ENCODE measurements at places on chromosomes 6 and 20. TPM values are rescaled to one million over a fixed set of nuclear protein-coding genes. Genes with fewer than 3 reads are reported as not detected.
A peak's percentile ranks its signal among the peaks of the same experiment; 100 is the strongest.

GRCh38 chr6:46129291-46129628 is 529 bp upstream of the ENPP4 start:
- H3K4me1 ChIP-seq = no peaks in the 10 kb centered on the region
- peaks cover 12% of the 10 kb centered on the region for H3K27me3 ChIP-seq

GRCh38 chr6:164098857-164099267 is 684.3 kb downstream of the QKI start:
- no peaks in the 10 kb centered on the region for H3K36me3 ChIP-seq
- H3K4me1 ChIP-seq = peaks cover 4% of the 10 kb centered on the region
- peak; percentile 84 for DNase-seq
- H3K27ac ChIP-seq = peak overlapping the region; percentile 79
- no peak overlapping the region for H3K4me3 ChIP-seq

DNA sequence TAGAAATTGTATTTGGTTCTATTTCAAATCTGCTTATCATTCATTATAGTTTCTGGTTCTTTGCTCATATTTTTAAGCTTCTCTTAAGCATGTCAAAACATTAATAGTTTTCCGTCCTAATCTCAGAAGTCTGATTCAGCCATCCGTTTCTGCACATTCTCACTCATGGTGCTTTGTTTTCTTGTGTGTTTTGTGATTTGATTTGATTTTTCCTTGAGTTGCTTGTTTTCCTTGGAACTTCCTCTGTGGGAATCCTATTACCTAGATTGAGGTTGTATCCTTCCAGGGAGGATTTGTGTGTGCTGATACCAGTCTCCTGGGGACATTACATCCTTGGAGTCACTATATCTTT is 7.9 kb downstream of the SNX9 start:
- H3K27me3 ChIP-seq = no peaks in the 10 kb centered on the region
- no peak for DNase-seq
- no peak overlapping the region for H3K27ac ChIP-seq
- H3K4me3 ChIP-seq = no peak overlapping the region
- H3K4me1 ChIP-seq = peaks cover 11% of the 10 kb centered on the region

DNA sequence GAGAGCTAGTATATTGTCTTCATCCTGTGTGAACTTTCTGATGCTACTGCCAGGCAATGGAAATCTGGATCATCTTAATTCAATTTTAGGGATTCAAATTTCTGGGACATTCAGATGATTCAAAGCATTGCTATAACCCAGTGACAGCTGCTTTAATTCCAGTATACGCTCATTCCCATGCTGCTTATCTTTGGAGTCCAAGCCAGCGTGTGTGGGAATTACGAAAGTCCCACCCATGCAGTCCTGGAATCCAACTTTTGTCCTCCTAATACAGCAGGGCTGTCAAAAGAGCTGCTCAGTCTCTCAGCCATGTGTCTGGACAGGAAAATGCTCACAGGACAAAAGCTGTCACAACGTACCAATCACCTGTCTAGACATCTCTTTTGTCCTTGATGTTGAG is 219.8 kb downstream of the LAMA2 start:
- H3K27ac ChIP-seq = no peak overlapping the region
- no peaks in the 10 kb centered on the region for H3K36me3 ChIP-seq
- no peaks in the 10 kb centered on the region for H3K4me1 ChIP-seq
- H3K27me3 ChIP-seq = no peaks in the 10 kb centered on the region

Gene PI16
- polyA plus RNA-seq = 0.28 TPM

DNA sequence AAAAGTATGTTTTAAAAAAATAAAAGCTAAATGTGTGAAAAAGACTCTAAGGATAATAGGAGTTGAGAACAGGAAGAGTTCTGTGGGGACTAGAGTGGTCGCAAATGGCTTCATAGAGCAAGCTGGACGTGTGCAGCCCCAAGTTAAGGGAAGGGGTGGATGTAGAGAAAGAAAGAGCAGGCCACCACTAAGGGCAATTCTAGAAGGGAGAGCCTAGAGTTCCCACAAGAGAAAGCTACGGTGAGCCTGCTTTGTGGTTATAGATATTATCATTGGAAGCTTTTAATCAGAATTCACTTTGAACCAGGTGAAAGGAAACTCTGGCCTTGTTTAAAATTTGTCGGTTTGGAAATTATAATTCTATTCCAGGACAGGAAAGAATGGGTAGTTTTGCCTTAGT is 101.6 kb downstream of the HIVEP2 start:
- peak overlapping the region; percentile 17 for H3K27ac ChIP-seq
- no peaks in the 10 kb centered on the region for H3K36me3 ChIP-seq
- no peak for DNase-seq
- H3K27me3 ChIP-seq = no peaks in the 10 kb centered on the region

Gene PPP2R5D
- 28.3 TPM for polyA plus RNA-seq

DNA sequence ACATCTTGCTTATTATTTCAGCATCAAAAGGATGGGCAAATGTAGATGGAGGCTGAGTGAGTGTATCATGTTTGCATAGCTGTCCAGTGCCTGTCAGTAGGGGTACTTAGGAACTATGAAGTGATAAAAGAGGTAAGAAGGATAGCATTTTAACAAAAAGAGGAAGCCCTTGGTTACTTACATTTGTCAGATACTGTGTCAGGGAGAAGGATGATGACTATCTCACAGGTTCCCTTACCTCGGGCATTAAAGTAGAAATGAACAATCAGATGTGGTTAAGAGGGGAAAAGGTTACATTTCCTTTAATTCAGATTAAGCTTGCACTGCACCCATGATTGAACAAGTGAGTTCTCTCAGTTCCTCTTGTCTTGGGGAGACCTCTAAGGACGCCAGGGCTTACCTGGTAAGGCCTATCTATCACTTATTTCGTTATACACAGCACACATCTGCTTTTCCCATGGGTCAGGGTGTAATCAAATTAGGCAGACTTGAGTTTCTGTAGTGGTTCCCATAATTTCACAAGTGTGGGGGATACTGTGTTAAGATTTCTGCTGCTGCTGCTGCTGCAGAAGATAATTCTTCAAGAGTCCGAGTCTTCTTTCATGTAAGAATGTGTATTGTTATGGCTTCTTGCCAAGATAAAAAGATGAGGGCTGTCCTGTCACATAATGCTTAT is 4.5 kb downstream of the FOXO3 start:
- no peak overlapping the region for H3K4me3 ChIP-seq
- no peak for DNase-seq
- H3K4me1 ChIP-seq = peaks cover 27% of the 10 kb centered on the region
- H3K27ac ChIP-seq = peak overlapping the region; percentile 18
- no peaks in the 10 kb centered on the region for H3K36me3 ChIP-seq

DNA sequence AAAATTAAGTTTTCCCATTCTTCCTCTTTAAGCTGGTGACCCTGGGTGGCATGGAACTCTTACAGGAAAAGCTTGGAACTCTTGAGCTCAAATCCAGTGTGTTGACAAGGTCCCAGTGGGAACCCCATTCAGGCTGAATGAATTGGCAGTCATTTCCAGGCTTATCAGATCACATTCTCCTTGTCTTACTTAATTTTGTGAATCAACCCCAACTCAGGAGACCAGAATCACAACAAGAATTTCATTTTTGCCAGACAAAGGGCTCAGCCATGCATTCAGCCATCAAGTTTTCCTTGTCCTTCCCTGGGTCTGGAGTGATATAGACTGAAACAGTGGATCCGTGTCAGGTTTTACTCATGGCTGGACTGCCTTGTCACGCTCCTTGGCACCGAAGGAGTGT is 92.1 kb upstream of the EEF1E1 start:
- no peaks in the 10 kb centered on the region for H3K27me3 ChIP-seq
- H3K36me3 ChIP-seq = no peaks in the 10 kb centered on the region
- no peaks in the 10 kb centered on the region for H3K4me1 ChIP-seq
- H3K4me3 ChIP-seq = no peak overlapping the region
- no peak for DNase-seq
- no peak overlapping the region for H3K27ac ChIP-seq

- H3K4me3 ChIP-seq = no peak overlapping the region
- H3K27me3 ChIP-seq = no peaks in the 10 kb centered on the region
- peak overlapping the region; percentile 11 for H3K27ac ChIP-seq
- no peaks in the 10 kb centered on the region for H3K36me3 ChIP-seq
These were observed 47.1 kb downstream of the MCUR1 start for GRCh38 chr6:13767121-13767808.

- peak overlapping the region; percentile 83 for H3K27ac ChIP-seq
- no peaks in the 10 kb centered on the region for H3K36me3 ChIP-seq
- DNase-seq = peak; percentile 67
- peaks cover 26% of the 10 kb centered on the region for H3K27me3 ChIP-seq
- H3K4me1 ChIP-seq = peaks cover 10% of the 10 kb centered on the region
- no peak overlapping the region for H3K4me3 ChIP-seq
These were observed 7.8 kb upstream of the ACSS1 start for GRCh38 chr20:25065625-25066338.

DNA sequence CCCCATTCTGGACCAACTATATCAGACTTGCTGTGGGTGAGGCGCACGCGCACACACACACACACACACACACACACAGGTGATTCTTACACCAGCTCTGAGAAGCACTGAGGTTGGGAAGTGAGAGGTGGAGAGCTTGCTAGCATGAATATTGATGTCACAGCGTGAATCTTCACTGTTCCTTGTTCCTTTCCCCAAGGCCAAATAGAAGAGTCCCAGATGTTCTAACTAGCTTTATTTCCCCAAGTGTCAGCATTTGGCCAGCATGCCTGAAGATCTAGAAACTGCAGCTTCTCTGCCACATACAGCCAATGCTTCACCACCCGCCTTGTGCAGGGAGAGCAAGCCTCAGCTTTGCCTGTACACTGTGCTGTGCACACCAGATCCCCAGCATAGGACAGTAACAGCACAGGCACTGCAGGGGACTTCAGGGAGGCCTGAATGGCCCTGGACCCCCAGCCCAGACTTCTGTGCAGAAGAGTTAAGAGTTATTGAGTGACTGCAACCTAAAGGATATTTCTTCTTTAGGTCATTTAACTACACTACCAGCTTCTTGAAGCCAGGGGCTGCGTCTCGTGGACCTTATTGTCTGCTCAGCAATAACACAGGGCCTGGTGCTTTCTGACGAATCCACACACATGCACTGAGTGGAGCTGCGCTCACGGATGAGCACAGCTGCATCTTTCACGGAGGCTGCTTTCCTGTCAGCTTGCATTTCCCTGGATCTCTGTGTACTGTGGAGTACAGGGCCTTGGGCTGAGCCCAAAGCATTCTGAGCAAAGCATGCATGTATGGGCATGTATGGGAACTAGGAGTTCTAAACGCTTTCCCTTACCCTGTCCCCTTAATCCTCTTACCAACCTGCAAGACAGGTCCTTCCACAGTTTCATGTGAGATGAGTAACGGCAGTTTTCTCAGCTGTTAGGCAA is 13.9 kb upstream of the CD93 start:
- H3K4me3 ChIP-seq = no peak overlapping the region
- no peaks in the 10 kb centered on the region for H3K36me3 ChIP-seq
- no peak for DNase-seq
- H3K27me3 ChIP-seq = no peaks in the 10 kb centered on the region
- no peak overlapping the region for H3K27ac ChIP-seq

Gene CALHM4
- not detected for polyA plus RNA-seq

Gene FOXS1
- polyA plus RNA-seq = 1.1 TPM

Gene AGER
- 21.2 TPM for polyA plus RNA-seq

GRCh38 chr6:111478749-111479148 is 4.3 kb downstream of the REV3L start:
- no peaks in the 10 kb centered on the region for H3K36me3 ChIP-seq
- no peak overlapping the region for H3K4me3 ChIP-seq
- peaks cover 12% of the 10 kb centered on the region for H3K4me1 ChIP-seq
- peak; percentile 40 for DNase-seq

DNA sequence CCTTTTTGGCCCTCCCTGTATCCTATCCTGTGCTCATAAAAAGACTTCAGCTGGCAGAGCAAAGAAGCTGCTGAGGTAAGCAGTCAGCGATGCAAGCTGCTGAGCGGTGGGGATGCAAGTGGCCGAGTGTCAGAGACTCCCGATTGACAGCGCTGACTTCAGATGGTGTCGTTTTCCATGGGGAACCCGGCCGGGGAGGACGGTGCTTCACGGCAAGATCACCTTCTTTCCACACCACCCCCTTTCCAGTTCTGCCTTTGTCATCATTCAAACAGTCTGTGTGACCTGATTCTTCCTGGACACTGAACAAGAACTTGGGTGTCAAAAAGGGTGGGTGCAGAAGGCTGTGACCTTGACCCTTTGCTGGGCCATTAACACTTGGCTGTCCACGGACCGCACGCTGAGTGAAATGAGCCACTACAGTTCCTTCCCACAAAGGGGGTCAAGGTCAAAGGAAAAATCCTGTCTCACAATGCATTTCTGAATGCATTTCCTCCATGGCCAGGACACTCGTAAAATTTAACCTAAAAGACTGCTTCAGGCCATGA is 52.9 kb upstream of the UNC93A start:
- no peak overlapping the region for H3K4me3 ChIP-seq
- no peaks in the 10 kb centered on the region for H3K27me3 ChIP-seq
- peak; percentile 30 for DNase-seq
- H3K4me1 ChIP-seq = peaks cover 6% of the 10 kb centered on the region

GRCh38 chr6:147873816-147874215 is 365.3 kb downstream of the SAMD5 start:
- no peaks in the 10 kb centered on the region for H3K36me3 ChIP-seq
- H3K27me3 ChIP-seq = no peaks in the 10 kb centered on the region
- H3K27ac ChIP-seq = no peak overlapping the region
- DNase-seq = no peak
- H3K4me3 ChIP-seq = no peak overlapping the region

Gene LHFPL5
- not detected for polyA plus RNA-seq

- H3K27me3 ChIP-seq = no peaks in the 10 kb centered on the region
- no peak overlapping the region for H3K27ac ChIP-seq
- no peaks in the 10 kb centered on the region for H3K36me3 ChIP-seq
- H3K4me3 ChIP-seq = no peak overlapping the region
These were observed 104.6 kb upstream of the TNFAIP3 start for GRCh38 chr6:137762168-137763090.

Gene SNRPB2
- polyA plus RNA-seq = 95.0 TPM

DNA sequence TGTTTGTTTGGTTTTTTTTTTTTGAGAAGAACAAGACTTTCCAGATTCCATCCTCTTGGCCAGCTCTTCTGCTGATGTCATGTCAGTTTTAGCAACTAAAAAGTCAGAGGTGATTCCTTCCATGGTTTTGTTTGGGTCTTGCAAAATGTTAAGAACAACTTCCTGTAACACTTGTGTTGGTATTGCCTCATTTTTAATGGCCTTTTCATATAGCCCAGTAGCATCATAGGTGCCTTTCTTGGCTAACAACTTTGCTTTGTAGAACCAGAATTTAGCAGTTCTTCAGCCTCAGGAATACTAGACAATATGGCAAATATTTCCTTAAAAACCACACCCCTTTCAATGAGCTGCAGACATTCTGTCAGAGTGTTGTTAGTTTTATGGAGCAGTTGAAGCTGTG is 99.5 kb upstream of the SIRPG start:
- no peak for DNase-seq
- H3K4me1 ChIP-seq = peaks cover 14% of the 10 kb centered on the region
- H3K27me3 ChIP-seq = no peaks in the 10 kb centered on the region
- no peak overlapping the region for H3K4me3 ChIP-seq
- H3K27ac ChIP-seq = peak overlapping the region; percentile 81
- no peaks in the 10 kb centered on the region for H3K36me3 ChIP-seq

DNA sequence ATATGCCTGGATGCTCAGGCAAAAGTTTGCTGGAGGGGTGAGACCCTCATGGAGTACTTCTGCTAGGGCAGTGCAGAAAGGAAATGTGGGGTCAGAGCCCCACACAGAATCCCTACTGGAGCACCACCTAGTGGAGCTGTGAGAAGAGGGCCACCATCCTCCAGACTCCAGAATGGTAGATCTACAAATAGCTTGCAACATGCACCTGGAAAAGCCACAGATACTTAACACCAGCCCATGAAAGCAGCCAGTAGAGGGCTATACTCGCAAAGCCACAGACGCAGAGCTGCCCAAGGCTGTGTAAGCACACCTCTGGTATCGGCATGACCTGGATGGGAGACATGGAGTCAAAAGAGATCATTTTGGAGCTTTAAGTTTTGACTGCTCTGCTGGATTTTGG is 60.7 kb upstream of the GJE1 start:
- no peaks in the 10 kb centered on the region for H3K4me1 ChIP-seq
- no peak overlapping the region for H3K4me3 ChIP-seq
- H3K36me3 ChIP-seq = no peaks in the 10 kb centered on the region
- no peak overlapping the region for H3K27ac ChIP-seq

Gene UST
- 7.0 TPM for polyA plus RNA-seq
